Activated CD8-positive, alpha-beta memory T cell treated with anti-CD3 and anti-CD28 coated beads, Interleukin-2, amount 10 ng/mL, durations not matched to agents 7 days and 5 days (primary cell): ENCODE measurements at places on chromosomes 16 and 17. TPM values are rescaled to one million over a fixed set of nuclear protein-coding genes. Genes with fewer than 3 reads are reported as not detected.
A peak's percentile ranks its signal among the peaks of the same experiment; 100 is the strongest.

DNA sequence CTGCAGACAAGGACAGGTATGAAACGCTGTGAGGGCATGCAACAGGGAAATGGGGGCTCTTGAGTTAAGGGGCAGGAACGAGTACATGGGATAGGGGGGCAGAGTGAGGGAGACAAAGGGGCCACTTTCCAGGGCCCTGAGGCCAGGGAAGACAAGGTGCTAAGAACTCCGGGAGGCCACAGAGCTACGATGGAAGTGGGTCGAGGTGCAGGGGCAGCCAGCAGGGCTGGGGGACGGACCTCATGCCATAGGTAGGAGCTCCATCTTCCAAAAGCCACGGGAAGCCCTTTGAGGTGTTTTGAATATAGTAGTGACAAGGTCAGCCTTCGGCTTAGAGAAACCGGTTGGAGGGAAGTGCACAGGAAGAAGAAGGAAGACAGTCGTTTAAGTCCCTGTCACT is 35.6 kb downstream of the RBFOX3 start:
- no peak for DNase-seq

- DNase-seq, result no peak
These were observed 10.4 kb downstream of the METTL22 start for GRCh38 chr16:8631818-8632465.

GRCh38 chr16:69112285-69113129 is 7.1 kb downstream of the HAS3 start:
- peak; percentile 65 for DNase-seq

DNA sequence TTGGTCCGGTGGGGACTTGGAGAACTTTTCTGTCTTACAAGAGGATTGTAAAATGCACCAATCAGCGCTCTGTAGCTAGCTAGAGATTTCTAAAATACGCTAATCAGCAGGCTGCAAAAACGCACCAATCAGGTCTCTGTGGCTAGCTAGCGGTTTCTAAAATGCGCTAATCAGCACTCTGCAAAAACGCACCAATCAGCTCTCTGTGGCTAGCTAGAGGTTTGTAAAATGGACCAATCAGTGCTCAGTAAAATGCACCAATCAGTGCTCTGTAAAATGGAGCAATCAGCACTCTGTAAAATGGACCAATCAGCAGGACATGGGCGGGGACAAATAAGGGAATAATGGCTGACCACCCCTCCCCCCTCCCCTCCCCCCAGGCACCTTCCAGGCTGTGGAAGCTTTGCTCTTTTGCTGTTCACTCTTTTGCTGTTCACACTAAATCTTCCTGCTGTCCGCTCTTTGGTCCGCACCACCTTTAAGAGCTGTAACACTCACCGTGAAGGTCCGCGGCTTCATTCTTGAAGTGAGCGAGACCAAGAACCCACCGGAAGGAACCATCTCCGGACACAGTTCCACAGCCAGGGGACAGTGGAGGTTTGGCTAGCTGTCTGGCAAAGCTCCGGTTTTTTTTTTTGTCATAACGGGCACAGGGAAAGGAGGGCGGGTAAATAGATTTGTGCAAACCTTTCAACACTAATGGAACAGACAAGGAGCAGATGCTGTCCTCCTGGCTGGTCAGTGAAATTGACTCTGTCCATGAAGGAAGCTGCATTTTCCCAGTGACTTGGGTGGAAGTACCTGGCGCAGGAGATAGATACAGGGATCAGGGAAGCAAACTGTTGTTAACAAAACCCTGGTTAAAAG is 8.3 kb downstream of the PITPNC1 start:
- DNase-seq, result peak; percentile 36

GRCh38 chr17:901191-901950 is 78.2 kb downstream of the NXN start:
- DNase-seq, result no peak

DNA sequence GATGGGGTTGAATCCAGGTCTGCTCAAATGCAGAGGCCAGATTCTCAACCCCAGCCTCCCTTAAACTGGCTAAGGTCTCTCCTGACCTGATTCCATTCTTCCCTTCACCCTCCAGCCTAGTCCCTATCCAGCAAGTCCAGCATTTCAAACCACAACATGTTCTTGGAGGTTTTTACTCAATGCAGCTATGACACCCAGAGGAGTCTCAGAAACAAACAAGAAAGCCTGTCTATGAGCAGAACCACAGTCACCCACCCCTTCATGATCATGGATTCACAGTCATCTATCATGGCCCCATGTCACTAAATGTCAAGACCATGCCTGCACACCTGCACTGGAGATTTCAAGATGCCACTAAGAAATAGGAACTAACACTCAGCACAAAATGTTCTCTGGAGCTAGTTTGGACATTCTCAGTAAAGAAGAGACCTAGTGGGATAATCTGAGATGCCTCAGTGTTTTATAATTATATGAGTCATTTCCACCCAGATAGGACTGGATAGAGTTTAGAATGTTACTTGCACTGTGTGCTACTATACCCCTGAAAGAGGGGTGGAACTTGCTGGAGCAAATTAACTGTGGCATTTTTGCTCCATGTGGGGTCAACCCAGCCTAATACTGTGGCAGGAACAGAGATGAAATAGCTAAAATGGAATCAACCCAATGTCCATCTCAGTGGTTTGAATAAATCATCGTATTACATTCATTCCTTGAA is 9.5 kb upstream of the METTL22 start:
- DNase-seq, result no peak

DNA sequence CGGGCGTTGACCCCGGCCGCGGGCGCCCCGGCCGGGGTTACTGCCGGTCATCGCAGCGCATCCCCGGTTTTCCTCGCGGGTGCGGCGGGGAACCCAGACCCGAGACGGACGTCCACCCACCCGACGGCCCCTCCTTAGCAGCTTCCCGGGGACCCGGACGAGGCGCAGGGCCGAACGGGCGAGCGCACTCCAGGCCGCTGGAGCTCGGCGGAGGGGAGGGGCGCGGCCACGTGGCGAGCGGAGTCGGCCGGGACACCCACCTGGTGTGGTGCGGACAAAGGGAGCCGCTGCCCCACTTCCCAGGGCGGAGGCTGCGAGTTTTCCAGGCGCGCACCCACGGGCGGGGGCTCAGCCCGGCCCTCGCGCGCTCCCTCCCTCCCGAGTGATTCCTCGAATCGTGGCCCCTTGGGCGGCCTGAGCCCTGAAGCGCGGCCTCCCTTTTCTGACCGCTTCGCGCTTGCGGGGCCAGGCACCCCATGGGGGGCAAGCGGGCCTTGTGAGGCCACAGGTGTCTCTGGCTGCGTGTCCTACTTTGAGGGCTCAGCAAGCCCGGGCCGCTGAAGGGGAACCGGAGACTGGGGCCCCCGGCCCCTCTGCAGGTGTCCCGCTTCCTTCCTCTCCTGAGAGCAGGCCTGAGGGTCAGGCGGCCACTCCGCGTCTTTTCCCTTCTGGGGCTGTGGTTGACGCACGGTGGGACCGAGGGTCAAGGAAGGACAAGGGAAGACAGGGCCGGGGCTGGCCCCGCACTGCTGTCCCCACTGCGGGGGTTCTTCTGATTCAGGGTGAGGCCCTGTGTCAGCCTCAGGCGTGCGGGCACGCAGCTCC is 1.1 kb upstream of the FASN start:
- DNase-seq, result no peak

DNA sequence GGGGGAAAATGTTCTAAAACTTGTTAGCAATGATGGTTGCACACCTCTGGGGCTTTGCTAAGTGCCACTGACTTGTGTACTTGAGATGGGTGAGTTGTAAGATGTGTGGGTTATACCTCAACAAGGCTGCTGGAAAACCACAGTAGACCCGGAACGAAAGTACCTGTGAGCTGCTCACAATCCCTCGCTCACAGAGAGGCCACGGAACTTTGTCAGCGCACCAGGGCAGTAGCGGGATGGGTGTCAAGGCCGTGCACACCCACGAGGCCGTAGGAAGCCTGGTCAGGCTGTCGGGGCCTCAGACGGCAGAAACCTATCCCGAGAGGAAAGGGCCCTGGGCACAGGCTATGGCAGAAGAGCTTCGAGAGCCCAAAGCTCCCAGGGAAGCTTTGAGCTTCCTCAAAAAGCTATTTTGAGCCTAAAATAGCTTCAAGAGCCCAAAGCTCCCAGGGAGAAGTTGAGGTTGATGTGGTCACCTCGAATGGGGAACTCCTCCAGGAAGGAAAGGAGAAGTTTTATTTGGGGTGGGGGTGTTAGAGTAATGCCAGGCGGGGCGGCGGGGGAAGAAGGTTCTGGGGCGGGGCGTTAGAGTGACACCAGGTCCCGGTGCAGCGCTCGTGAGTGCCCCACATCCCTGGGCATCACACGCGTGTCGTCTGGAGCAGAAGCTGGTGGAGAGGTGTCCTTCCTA is 19.0 kb downstream of the CBFA2T3 start:
- DNase-seq, result peak; percentile 64

- no peak for DNase-seq
These were observed 46.1 kb upstream of the DNAJA2 start for GRCh38 chr16:47019568-47019967.

DNA sequence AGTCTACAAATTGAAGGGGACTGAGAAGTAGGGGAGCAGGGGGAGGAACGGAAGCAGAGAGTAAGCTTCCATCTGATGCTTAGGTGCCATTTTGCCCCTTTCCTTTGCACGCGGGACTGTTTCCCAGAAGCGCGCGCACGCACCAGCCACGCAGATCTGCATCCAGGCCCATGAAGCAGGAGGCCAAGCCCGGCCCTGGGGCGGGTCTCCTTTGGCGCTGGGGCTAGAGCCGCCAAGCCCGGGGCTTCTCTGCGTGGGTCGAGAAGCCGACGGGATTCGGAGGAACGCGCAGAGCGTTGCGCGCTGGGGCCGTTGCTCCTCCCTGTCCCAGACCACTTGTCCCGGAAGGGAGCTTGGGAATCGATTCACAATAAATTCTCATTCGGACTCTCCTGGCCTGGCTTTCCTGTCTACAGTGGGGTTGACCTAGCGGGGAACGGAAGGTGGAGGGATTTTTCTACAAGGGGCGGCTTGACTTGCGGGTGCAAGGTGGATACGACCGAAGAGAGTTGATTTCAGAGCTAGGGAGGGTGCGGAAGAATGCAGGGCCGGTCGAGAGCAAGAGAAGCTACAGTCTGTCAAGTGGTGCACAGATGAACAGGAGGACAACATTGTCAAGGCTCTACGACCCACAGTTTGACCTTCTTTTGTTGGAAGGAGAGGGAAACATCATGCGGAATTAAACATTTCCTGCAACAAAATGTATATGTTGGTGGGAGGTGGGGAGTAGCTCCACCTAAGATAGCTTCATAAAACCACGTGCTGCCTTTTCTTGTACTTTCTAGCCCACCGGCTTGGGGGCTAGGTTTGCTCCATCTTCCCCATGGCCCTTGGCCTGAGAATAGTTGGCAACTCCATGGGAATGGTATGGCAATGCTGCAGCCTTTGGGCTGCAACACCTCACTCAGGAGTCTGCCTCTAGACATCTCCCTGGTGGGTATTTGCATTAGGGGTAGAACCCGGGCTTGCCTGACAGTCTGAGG is 4.5 kb downstream of the HOXB9 start:
- no peak for DNase-seq

DNA sequence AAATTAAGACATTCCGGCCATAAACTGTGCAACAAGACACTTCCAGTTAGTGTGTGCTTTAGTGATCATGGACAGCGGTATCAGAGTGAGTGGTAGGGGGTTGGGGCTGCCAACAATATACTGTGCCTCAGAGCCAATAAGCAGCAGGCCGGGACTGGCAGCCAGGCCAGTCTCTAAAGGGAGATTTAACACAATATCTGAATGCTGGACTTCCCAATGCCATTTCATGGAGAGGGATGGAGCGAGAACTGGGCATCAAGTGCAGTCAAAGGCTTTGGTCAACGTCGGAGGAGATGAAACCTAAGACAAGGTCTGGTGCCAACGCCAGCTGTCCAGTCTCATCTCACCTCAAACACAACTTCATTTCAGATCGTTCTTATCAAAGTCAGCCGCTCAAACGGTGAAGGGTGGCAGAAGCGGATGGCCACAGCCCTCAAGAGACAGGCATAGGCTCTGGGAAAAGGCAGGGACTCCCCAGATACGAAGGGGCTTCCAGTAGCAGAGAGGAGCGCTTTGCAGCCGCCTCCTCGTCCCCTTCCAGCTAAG is 935 bp downstream of the USP32 start:
- DNase-seq, result peak; percentile 54

- no peak for DNase-seq
These were observed 6.4 kb downstream of the TEKT5 start for GRCh38 chr16:10688291-10688690.

DNA sequence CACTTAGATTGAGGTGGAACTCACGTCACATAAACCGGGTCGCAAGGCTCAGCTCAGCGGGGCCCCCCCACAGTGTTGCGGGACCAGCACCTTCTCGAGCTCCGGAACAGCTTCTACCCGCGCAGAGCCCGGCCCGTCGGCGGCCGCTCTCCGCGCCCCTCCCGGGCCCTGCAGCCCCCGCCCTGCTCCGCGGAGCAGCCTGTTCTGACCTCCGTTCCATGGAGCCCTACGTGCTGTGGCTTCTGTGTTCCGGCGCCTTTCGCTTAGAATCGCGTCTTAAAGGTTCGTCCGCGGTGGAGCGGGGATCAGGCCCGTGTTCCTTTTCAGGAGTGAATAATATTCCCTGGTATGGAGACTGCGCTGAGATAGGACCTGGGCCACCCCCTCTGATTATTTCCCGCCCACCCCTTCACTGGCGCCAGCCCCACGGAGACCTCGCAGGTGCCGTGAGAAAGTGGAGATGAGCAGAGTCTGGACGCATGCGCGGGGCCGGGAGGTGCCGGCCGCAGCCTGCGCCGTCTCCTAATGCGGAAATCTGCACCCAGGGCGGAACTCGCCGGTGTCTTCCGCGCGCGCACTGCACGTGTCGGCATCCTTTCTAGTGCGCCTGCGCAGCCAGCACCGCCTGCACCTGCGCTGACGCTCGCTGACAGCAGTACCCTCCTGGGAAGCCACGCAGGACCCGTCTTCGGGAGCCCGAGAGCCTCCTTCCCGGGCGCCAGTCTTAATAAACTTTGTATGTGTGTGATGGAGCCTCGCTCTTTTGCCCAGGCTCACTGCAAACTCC is 30.9 kb downstream of the ZNF778 start:
- no peak for DNase-seq

The JPH3 gene
- total RNA-seq, result not detected

The RAB26 gene
- 0.68 TPM for total RNA-seq

The SLFN11 gene
- total RNA-seq, result 73.3 TPM

The NACA2 gene
- total RNA-seq, result not detected
